Fibroblast of the aortic adventitia (primary cell): ENCODE measurements at places on chromosomes 12 and 14. TPM values are rescaled to one million over a fixed set of nuclear protein-coding genes. Genes with fewer than 3 reads are reported as not detected.

EAPP gene
- 53.6 and 56.1 TPM in 2 replicates for total RNA-seq

RIMBP2 gene
- total RNA-seq, result 0.74 TPM in 1 of 2 replicates, not detected in the other

ERP27 gene
- 0.18 TPM in 1 of 2 replicates, not detected in the other for total RNA-seq

KCNJ8 gene
- 2.1 and 5.6 TPM in 2 replicates for total RNA-seq

PAX9 gene
- total RNA-seq, result 0.18 TPM in 1 of 2 replicates, not detected in the other

CD4 gene
- 1.6 TPM in 1 of 2 replicates, not detected in the other for total RNA-seq

HOXC5 gene
- total RNA-seq, result 0.18 and 1.8 TPM in 2 replicates

GLIPR1 gene
- total RNA-seq, result 5.2 and 167 TPM in 2 replicates

OR4N5 gene
- total RNA-seq, result not detected in 2 replicates
